ENCODE measurements at places on chromosomes 2 and 18. TPM values are rescaled to one million over a fixed set of nuclear protein-coding genes. Genes with fewer than 3 reads are reported as not detected.
A peak's percentile ranks its signal among the peaks of the same experiment; 100 is the strongest.

DNA sequence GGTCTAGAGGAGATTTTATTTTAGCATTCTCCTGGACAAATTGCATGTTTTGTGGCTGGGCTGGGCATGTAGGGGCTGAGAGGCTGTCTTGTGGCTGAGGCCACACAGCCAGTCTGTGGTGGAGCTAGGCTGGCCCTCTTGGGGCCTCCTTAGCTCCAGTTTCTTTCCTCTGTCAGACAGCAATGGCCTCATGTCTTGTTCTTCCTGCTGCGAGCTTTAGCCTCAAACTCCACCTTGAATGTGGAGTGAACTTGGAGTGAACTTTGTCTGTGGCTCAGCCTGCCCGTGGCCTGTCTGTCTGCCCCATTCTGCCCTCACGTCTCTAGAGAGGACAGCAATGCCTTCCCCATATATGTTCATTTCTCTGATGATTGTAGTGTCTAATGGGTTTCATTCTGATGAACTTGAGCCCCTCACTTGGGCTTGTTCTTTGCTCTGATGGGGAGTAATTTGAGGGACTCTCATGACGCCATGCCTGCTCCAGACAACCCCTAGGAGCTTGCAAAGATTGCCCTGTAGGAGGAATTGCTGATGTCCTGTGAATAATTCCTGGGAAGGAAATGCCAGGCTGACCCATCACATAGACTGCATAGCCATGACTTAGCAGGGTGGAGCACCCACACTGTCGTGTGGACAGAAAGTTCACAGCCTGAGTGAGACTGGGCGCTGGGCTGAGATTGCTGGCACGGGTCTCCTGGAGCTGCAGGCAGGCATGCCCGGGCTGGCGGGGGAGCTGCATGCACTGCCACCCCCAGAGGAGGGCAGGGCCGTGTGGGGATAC, 42.6 kb downstream of the ASAP2 start:
- no peak for DNase-seq
- H3K4me1 ChIP-seq, result peaks cover 80% of the 10 kb centered on the region
- no peak overlapping the region for H3K4me3 ChIP-seq
- peak overlapping the region; percentile 62 for H3K27ac ChIP-seq
- H3K27me3 ChIP-seq, result no peaks in the 10 kb centered on the region

Gene FN1
- 154 TPM for total RNA-seq

DNA sequence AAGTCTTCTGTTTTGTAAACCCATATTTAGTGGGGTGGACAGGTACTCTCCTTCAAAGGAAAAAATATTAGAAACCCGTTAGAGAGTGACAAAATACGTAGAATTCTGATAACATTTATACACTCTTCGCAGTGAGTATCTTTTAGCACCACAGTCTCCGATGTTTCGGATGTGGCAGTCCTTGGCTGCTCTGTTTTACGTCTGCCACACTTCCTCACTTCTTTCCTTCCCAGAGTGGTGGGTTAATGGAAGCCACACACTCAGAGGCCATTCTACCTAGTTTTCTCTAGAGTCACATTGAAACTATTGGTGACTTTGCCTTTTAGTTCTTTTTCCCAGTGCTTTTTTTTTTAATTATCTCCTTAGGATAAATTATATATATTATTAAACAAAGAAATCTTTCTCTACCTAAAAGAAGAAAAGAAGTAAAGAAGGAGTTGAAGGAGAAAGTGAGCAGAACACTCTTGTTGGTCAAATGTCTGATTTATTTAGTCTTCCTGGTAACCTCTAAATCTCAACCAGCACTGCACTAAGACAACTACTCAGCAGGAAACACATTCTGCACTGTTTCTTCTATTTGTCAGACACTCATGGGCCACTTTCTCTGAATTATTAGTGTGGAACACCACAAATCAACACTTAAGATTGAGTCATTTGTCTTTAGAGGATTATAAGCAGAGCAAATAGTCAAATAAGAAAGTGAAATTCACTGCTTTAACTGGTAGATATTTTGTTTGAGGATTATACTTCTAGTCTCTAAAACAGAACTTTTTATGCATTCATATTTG, 451.3 kb upstream of the TMEFF2 start:
- no peaks in the 10 kb centered on the region for H3K4me1 ChIP-seq
- no peak overlapping the region for H3K4me3 ChIP-seq

DNA sequence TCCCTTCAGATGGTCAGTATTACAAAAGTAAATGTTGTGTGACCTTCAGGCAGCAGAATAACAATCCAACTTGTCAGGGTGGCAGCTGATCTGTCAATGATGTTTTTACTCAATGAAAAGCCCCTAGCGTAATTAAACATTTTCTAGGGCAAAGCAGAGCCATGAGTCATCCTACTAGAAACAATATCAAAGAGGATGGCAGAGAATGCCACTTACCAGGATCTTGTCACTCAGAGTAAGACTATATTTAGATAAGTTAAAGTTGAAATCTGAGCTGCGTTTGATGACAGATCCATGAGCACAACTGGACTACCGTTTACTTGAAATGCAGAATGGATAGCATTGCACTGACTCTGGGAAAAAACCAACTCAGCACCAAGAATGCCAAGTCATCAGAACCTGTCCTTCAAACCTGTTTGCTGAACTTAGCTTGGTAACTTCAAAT, 612.6 kb upstream of the ACVR2A start:
- H3K4me1 ChIP-seq, result no peaks in the 10 kb centered on the region
- H3K4me3 ChIP-seq, result no peak overlapping the region
- DNase-seq, result no peak
- H3K27ac ChIP-seq, result no peak overlapping the region
- no peaks in the 10 kb centered on the region for H3K36me3 ChIP-seq
- H3K27me3 ChIP-seq, result no peaks in the 10 kb centered on the region

Gene RFX8
- total RNA-seq, result not detected

Gene SPDYA
- 0.14 TPM for total RNA-seq
